ENCODE measurements at places on chromosomes 3 and 15. TPM values are rescaled to one million over a fixed set of nuclear protein-coding genes. Genes with fewer than 3 reads are reported as not detected.

IGDCC3 gene
- not detected for polyA plus RNA-seq

PPP2R3A gene
- 0.09 TPM for polyA plus RNA-seq

SNUPN gene
- polyA plus RNA-seq = 31.5 TPM

- no peak overlapping the region for H3K27ac ChIP-seq
- peaks cover 7% of the 10 kb centered on the region for H3K4me1 ChIP-seq
- no peak for DNase-seq
These were observed 10.8 kb downstream of the GATA2 start for GRCh38 chr3:128482175-128482574.

DNA sequence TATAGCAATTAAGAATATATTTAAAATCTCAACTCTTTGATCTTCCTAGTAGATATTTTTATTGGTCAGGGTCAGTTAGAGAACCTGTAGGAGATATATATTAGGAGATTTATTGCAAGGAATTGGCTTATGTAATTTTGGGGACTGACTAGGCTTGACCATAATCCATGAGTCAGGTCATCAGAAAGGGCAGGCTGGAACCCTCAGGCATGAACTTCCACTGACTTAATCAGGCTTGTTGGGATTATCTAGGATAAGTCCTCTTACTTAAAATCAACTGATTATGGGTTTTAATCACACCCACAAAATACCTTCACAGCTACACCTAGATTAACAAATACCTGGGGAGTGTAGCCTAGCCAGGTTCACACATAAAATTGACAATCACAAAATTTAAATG, 156.1 kb downstream of the MYRIP start:
- H3K27ac ChIP-seq = no peak overlapping the region
- H3K27me3 ChIP-seq = peaks cover 5% of the 10 kb centered on the region
- H3K4me3 ChIP-seq = no peak overlapping the region
- H3K4me1 ChIP-seq = no peaks in the 10 kb centered on the region
- DNase-seq = no peak

- H3K27ac ChIP-seq = no peak overlapping the region
- H3K4me1 ChIP-seq = no peaks in the 10 kb centered on the region
- H3K36me3 ChIP-seq = no peaks in the 10 kb centered on the region
- no peak for DNase-seq
These were observed 196.9 kb upstream of the PRICKLE2 start for GRCh38 chr3:64422192-64422591.

Data from immature natural killer cell (primary cell).